ENCODE measurements at places on chromosomes 3 and 15.

GRCh38 chr15:72421484-72421883 lies 23.4 kb downstream of the TMEM202 start:
- DNase-seq = no peak

- no peak for DNase-seq
Observed at GRCh38 chr3:17811646-17812045, 69.2 kb upstream of the TBC1D5 start.

- no peak for DNase-seq
Observed at GRCh38 chr3:87062685-87063084, 71.7 kb upstream of the VGLL3 start.

GRCh38 chr15:45187894-45188830 lies at the start of gene SHF:
TSS of gene SHF (minus strand) at chr15:45187966. CDS start at chr15:45187951, 15 bp downstream.
- peak; percentile 74 for DNase-seq

Measured in germinal center (tissue), 1 donor.